ENCODE measurements at places on chromosomes 6 and 20.

DNA sequence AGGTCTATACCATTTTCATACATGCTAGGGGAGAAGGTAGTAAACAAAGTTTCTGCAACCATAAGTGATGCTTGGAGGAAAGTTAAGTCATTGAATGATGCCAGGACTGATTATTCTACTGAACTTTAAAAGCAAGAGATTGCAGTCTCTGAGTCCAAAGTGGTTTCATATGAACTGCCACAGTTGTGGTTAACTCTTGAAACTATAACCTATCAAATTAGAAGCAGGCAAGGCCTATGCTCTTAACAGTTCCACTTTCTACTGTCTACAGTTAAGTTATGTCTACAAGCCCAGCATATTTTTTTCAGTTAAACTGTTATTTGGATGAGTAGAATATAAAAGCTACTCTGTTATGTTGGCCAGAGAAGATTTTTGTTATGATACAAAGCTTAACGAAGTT lies 326.5 kb upstream of the RUNX2 start:
- no peak for DNase-seq

GRCh38 chr20:23139524-23139923 lies 53.4 kb upstream of the CD93 start:
- DNase-seq: no peak

- DNase-seq: no peak
Observed at GRCh38 chr6:20437639-20438038, 36.0 kb downstream of the E2F3 start.

GRCh38 chr20:2005831-2006426 lies 12.1 kb upstream of the PDYN start:
- DNase-seq: peak; percentile 81

DNA sequence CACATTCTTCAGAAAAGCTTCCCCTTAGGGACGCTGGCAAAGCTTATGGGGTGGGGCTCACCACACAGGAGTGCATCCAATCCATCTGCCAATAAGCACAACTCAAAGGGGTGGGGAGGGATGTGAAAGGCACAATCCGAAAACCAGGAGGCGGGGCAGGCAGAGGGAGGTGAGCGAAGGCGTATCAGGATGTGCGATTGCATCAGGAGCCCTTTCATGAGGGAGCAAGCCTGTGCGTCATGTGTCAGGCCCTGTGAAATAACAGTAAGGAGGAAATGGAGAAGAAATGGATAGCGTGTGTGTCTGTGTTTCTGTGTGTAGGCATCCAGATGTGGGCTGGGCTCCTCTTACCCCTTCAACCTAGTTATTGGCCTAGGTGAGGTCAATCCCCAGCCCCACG lies 382.4 kb upstream of the CDH4 start:
- DNase-seq: no peak

DNA sequence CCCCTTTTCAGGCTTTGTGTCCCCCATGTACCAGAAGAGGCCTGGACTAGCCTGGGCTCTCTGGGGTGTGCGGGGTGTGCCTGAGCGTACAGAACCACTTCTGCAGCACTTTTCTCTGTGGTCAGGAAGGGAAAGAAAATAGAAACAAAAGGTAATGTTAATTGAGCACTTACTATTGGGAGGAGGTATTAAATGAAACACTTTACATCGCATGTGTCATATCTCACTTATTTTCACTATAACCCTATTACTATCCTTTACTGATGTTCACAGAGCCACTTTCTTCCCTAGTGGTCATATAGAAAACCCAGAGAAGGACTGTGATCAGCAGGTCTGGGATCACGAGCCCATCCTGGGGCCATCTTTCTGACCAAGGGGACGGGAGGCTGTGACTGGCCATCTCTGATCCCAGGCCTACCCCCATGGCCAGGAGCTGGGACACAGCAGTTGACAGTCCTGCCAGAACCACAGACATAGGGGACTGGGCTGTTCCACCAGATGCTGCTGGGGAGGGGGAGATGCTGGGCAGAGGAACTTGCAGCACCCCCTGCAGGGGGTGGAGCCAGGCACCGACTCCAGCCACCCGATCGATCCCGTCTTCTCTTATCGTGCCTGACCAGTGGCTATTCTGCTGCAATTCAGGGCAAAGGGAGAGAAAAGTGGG lies 107.6 kb downstream of the VEGFA start:
- no peak for DNase-seq

- no peak for DNase-seq
Observed at GRCh38 chr6:36323062-36323461, 13.6 kb downstream of the BNIP5 start.

DNA sequence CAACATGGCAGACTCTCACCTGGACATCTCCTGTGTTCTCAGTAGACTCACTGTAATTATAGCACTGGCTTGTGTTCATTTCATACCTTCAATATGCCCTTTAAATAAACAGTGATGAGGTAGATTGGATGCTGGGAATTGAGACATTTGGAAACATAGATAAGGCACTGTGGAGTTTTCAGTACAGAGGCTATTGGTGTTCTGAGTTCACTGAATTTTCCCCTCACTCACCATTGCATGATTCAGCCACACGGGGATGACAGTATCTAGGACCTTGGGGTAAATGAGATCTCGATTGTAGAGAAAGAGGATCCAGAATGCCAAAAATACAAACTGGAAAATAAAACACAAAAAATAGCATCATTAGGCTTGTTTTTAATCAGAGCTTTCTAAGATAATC lies 12.6 kb downstream of the ADTRP start:
- no peak for DNase-seq

- no peak for DNase-seq
Observed at GRCh38 chr20:2162823-2163166, 61.2 kb downstream of the STK35 start.

- DNase-seq: no peak
Observed at GRCh38 chr6:67265996-67266921, 1368.8 kb upstream of the ADGRB3 start.

GRCh38 chr6:16329233-16329632 lies 90.8 kb downstream of the GMPR start:
- no peak for DNase-seq

DNA sequence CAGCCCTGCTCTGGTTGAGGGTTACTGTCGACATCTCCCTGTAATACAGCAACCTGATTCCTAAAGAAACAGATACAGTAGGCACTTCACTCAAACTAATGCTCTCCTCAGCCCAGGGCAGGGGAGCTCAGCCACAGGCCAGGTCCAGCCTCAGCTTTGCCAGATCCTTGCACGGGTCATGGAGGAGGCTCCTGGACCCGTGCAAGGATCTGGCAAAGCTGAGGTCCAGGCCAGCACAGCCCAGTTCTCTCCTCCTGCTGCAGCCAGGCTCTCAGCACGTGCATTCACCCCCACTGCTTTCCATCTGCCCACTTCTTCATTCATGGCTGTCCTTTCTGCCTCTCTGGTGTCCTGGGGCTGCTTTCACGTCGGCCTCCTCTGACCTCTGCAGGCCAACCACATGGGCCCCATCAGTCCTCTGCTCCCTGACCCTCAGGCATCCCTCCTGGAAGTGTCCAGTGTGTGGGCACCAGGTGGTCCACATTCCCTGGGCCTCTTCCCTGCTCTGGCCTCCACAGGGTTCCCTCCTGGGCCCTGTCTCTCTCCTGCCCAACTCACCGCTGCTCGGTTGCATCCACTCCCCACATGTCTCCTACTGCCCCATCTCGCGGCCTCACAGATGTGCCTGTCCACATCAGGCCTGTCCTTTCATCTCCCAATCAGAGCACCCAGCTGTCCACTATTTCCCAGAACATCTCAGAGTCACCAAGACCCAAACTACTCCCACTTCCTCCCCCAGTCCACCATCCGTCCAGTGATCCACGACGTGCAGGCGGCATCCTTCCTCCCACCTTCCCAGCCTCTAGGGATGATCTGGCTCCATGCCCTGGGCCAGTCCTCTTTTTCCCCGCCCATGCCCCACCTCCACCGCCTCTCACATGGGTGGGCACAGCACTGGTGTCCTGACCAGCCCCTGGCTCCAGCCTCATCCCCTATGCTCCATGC lies 11.8 kb upstream of the CD93 start:
- no peak for DNase-seq

DNA sequence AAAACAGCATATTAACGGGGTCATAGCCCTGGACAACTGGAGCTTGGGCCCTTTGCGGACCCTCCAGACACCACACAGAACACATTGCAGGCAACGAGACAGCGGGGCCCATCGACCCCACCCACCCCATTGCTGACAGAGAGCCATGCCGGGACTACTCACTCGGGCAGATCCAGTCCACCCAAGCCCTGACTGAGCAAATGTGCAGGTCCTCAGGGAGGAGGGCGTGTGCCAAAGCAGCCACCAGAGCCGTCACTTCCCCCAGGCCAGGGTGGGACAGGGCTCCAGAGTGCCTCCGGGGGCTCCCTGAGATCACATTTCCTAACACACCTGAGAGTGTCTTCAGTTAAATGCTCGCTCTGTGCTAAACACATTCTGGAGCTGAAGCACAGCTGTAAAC lies 114.9 kb downstream of the CDH4 start:
- DNase-seq: no peak

- no peak for DNase-seq
Observed at GRCh38 chr6:21749754-21750153, 156.2 kb downstream of the SOX4 start.

DNA sequence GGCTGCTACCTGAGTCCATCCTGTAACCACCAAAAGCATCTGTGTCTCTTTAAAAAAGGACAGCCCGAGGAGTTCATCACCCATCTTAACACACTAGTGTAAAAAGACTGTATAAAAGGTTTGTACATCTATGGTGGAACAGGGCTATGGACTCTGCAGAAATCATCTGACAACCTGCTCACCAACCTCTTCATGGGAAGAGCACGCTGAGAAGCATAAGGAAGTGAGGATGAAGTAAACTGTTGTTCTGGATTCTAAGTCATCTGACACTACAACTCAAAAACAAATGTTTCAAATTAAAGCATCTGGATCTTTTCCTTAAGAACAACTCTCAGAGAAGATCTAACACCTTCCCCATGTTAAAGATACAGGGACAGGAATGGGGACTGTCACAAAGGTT lies 5.4 kb downstream of the IFNGR1 start:
- DNase-seq: no peak

- DNase-seq: no peak
Observed at GRCh38 chr6:5510331-5511133, 249.2 kb downstream of the FARS2 start.

DNA sequence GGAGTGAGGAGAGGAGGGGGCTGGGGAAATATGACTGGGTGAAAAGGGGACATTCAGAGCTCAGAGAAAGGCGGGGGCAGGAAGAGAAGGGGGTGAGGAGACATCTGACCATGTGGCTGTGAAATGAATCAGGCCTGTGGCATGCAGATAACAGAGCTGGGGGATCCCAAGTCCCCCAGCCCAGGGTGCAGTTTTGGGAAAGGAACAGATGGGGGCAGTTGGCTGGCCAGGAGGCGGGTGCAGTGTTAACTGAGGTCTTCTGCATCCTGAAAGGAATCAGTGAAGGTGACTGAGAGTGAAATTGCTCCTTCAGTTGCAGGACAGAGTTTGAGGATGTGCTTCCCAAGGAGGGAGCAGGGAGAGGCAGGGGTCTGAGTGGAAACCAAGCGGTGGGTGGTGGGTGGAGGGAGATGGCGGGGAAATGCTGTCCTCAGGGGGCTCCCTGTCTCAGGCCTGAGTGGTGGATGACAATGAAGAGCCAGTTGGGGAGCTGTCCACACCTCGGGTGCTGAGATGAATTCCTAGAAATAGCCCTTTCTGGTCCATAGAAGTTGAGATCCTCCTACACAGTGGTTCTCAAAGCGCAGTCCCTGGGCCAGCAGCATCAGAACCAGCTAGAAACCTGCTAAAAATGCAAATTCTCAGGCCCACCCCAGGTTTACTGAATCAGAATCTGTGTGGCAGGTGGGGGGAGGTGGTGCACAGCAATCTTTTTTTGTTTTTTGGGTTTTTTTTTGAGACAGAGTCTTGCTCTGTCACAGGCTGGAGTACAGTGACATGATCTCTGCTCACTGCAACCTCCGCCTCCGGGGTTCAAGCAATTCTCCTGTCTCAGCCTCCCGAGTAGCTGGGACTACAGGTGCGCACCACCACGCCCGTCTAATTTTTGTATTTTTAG lies 26.0 kb upstream of the CCDC167 start:
- DNase-seq: peak; percentile 58
